Caco-2 (cell line): ENCODE measurements at places on chromosomes 6 and 20. TPM values are rescaled to one million over a fixed set of nuclear protein-coding genes. Genes with fewer than 3 reads are reported as not detected.
A peak's percentile ranks its signal among the peaks of the same experiment; 100 is the strongest.

GRCh38 chr20:25496968-25497401 lies 88.3 kb downstream of the NINL start:
- H3K4me1 ChIP-seq = no peaks in the 10 kb centered on the region
- H3K27ac ChIP-seq = no peak overlapping the region
- H3K27me3 ChIP-seq = no peaks in the 10 kb centered on the region
- H3K36me3 ChIP-seq = no peaks in the 10 kb centered on the region
- no peak overlapping the region for H3K4me3 ChIP-seq

Gene CLPSL1
- total RNA-seq = not detected in 2 replicates

GRCh38 chr6:134063966-134064445 lies 11.6 kb upstream of the SLC2A12 start:
- H3K27me3 ChIP-seq = no peaks in the 10 kb centered on the region
- no peak overlapping the region for H3K4me3 ChIP-seq
- H3K27ac ChIP-seq = no peak overlapping the region
- peak; percentile 77 for DNase-seq

DNA sequence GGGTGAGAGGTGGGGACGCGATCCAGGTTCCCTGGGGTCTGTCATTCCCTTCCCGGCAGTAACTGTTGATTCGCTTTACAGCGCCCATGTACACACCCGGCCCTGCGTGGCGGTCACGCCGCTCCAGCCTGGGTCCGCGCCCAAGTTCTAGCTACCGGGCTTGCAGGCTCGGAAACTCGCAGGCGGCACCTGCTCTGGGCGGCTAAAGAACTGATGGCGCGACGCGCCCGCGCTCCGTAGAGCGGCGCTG lies 1.4 kb upstream of the POU3F2 start:
- H3K4me1 ChIP-seq = peaks cover 36% of the 10 kb centered on the region
- H3K27me3 ChIP-seq = peaks cover 21% of the 10 kb centered on the region
- no peak overlapping the region for H3K27ac ChIP-seq
- H3K36me3 ChIP-seq = no peaks in the 10 kb centered on the region
- no peak overlapping the region for H3K4me3 ChIP-seq
- no peak for DNase-seq

DNA sequence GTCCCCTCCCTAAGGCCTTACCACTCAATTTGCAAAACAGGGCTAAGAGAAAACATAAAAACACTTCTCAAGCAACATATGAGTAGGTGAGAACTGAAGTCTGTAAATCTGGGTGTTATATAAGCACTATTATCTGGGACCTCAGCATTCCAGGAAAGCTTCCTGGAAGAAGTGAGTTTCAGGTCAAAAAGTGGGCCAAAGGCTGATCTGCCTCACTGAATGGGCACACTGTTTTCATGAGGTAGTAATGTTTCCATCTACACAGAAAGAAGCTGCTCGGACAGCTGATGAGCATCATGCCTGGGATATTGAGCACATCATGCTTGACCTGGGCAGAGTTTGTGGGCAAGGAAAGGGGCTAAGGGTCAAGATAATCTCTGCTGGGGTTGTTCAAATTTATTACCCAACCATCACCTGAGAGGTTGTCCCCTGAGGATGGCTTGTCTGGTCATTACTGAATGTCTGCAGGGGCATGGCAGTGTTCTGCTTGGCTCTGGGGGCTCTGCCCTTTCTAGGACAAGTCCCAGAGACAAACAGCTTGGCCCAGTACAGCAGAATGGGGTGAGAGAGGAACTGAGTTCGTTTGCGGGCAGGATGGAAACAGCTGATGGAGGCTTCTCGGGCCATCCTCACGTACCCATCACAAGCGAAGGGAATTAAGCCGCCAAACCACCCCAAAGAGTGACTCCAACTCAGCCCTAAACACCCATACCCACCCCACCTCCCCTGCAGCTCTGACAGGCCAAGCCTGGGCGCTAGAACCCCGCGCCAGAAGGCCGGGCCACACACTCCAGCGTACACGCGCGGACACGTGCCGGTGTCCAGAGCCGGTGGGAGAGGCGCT lies 1.2 kb upstream of the SYNJ2 start:
- DNase-seq = no peak
- H3K36me3 ChIP-seq = no peaks in the 10 kb centered on the region
- no peak overlapping the region for H3K4me3 ChIP-seq
- peak overlapping the region; percentile 25 for H3K27ac ChIP-seq

DNA sequence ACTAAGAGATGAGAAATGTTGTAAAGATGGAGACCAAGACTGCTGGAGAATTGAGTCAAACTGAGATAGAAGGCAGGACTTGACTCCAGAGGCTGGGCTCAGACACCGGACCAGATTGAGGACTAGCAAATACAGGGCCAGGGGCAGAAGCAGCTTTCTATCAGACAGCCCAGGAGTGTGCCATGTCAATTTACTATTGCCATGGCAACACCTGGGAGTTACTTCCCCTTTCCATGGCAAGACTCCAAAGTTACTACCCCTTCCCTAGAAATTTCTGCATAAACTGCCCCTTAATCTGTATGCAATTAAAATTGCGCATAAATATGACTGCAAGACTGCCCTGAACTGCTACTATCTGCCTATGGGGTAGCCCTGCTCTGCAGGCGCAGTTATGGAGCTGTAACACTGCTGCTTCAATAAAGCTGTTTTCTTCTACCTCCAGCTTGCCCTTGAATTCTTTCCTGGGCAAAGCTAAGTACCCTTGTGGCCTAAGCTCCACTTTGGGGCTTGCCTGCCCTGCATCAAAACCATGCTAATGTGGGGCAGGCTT lies 90.1 kb upstream of the EDN1 start:
- peaks cover 22% of the 10 kb centered on the region for H3K4me1 ChIP-seq
- DNase-seq = no peak
- no peaks in the 10 kb centered on the region for H3K27me3 ChIP-seq
- H3K36me3 ChIP-seq = no peaks in the 10 kb centered on the region
- no peak overlapping the region for H3K4me3 ChIP-seq

DNA sequence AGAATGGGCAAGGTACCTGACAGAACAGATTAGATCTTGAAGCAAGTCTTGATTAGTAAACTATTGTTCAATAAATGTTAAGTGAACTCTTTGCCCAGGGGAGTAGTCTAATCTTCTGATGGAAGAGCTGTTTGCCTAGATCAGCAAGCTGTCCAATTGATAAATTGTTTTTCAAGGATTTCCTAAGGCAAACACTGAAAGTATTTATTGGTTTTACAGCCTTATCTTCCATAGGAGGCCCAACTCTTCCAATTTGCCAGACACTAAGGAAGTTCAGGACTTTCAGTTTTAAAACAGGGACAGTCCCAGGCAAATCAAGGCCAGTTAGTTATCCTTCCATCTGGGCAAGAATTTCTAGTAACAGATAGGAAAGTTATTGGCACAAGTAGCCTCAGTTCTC lies 1.8 kb upstream of the C6orf163 start:
- H3K27me3 ChIP-seq = no peaks in the 10 kb centered on the region
- H3K36me3 ChIP-seq = no peaks in the 10 kb centered on the region
- peak; percentile 63 for DNase-seq
- H3K4me1 ChIP-seq = peaks cover 25% of the 10 kb centered on the region
- no peak overlapping the region for H3K27ac ChIP-seq
- no peak overlapping the region for H3K4me3 ChIP-seq

Gene MEI4
- not detected in 2 replicates for total RNA-seq

DNA sequence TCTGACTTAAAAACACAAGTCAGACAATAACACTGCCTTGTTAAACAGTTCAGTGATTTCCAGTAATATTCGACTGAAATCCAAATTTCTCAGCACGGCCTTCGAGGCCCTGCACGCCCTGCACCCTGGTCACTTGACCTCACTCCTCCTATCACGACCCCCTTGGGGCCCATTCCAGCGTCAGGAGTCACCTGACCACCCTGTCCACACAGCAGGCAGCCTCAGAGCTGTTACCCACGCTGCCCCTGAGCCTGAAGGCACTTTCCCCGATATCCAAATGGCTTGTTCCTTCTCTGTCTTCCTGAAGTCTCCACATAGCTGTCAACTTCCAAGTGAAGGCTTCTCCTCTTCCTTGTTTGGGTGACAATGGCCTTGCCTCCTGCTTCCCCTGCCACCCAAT lies 33.1 kb upstream of the SMOC2 start:
- no peaks in the 10 kb centered on the region for H3K36me3 ChIP-seq
- DNase-seq = no peak
- H3K27me3 ChIP-seq = no peaks in the 10 kb centered on the region
- no peaks in the 10 kb centered on the region for H3K4me1 ChIP-seq
- H3K27ac ChIP-seq = no peak overlapping the region
- H3K4me3 ChIP-seq = no peak overlapping the region

Gene RNF182
- total RNA-seq = 0.39 and 1.1 TPM in 2 replicates

DNA sequence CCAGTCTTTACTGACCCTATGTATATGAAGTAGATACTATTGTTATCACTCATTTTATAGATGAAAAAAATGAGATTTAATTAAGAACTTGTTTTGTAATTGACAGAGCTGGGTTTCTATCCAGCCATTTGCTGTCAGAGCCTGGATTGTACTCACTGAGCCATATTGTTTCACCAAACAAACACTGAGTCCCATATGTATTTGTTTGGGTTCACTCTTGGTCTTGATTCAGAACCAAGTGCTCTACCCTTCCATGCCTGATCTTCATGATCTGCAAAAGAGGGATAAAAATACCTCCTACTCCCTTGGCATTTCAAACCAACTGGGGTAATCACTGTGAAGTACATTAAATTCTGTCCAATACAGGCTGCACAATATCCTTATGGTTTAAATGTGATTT lies 52.4 kb downstream of the OPN5 start:
- H3K36me3 ChIP-seq = no peaks in the 10 kb centered on the region
- no peaks in the 10 kb centered on the region for H3K4me1 ChIP-seq
- no peak overlapping the region for H3K27ac ChIP-seq

DNA sequence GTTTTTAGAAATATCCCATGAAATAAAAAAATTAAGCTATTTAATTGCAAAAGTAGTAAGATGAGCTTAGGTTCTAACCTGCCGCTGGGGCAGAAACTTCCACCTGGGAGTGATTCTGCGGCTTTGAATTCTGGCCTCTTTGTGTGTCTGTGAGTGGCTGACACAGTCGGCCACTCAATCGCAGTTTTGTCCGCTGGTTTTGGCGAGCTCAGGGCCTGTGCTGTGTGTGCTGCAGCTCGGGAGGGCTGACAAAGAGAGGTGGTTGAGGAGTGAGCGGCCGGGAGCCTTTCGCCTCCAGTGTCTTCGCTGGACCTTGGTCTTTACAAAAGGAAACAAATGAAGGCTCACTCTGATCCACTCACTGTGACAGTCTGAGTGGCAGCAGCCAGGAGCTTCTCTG lies 128.4 kb downstream of the TIAM2 start:
- no peaks in the 10 kb centered on the region for H3K27me3 ChIP-seq
- DNase-seq = no peak
- H3K4me3 ChIP-seq = no peak overlapping the region
- H3K4me1 ChIP-seq = peaks cover 10% of the 10 kb centered on the region

GRCh38 chr20:62780696-62781095 lies 15.6 kb upstream of the MRGBP start:
- H3K27me3 ChIP-seq = no peaks in the 10 kb centered on the region
- no peak overlapping the region for H3K27ac ChIP-seq
- no peaks in the 10 kb centered on the region for H3K36me3 ChIP-seq
- H3K4me1 ChIP-seq = no peaks in the 10 kb centered on the region
- no peak for DNase-seq
- H3K4me3 ChIP-seq = no peak overlapping the region

- no peak for DNase-seq
- H3K4me1 ChIP-seq = peaks cover 31% of the 10 kb centered on the region
- no peak overlapping the region for H3K4me3 ChIP-seq
- H3K27me3 ChIP-seq = no peaks in the 10 kb centered on the region
- H3K36me3 ChIP-seq = no peaks in the 10 kb centered on the region
Observed at GRCh38 chr6:3789896-3790558, 38.5 kb upstream of the PXDC1 start.

DNA sequence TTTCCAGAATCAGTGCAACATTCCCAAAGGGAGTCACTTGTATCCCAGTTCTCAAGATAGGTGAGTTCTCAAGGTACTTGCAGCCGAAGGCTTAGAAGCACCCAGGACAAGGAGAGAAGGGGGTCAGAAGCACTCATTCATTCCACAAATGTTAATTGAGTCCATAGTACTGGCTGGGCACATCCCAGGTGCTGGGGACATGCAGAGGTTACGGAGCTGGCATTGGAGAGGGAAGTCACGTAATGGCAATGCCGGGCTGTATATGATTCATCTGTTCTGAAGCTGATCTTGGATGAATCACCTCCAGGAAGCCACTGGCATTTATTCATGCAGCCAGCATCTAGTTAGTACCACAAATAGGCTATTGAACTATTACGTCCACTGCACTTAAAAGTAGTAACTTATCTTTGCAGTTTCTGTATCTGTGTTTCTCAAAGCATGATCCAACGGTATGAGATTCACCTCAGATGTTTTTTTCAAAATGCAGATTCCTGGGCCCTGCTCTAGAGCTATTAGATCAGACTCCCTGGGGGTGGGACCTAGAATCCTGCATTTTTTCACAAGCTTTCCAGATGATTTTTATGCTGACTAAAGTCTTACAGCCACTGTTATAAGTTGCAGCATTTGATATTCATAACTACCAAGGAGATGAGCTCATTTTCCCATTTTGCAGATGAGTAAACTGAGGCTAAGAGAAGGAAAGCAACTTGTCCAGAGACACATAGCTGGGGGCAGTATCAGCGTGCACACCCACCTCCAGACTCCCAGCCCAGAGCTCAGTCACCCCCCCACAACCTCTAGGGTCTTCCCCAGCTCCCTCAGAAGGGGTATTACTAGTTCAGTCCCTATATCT lies 44.1 kb upstream of the ID1 start:
- no peak for DNase-seq
- peaks cover 7% of the 10 kb centered on the region for H3K4me1 ChIP-seq
- no peak overlapping the region for H3K4me3 ChIP-seq
- H3K27me3 ChIP-seq = no peaks in the 10 kb centered on the region

Gene PDYN
- not detected in 2 replicates for total RNA-seq

GRCh38 chr6:157571269-157571668 lies 190.3 kb downstream of the ZDHHC14 start:
- no peak for DNase-seq
- H3K27me3 ChIP-seq = no peaks in the 10 kb centered on the region
- no peaks in the 10 kb centered on the region for H3K36me3 ChIP-seq
- H3K4me3 ChIP-seq = no peak overlapping the region
- peak overlapping the region; percentile 32 for H3K27ac ChIP-seq

- H3K27ac ChIP-seq = no peak overlapping the region
- DNase-seq = no peak
- H3K4me1 ChIP-seq = no peaks in the 10 kb centered on the region
- H3K36me3 ChIP-seq = no peaks in the 10 kb centered on the region
- H3K4me3 ChIP-seq = no peak overlapping the region
Observed at GRCh38 chr20:55784036-55784435, 221.3 kb downstream of the CBLN4 start.

Gene MEP1A
- total RNA-seq = 8.1 and 12.0 TPM in 2 replicates

Gene PPP1R11
- 35.5 and 35.6 TPM in 2 replicates for total RNA-seq

- H3K27me3 ChIP-seq = no peaks in the 10 kb centered on the region
- no peak overlapping the region for H3K4me3 ChIP-seq
- no peak overlapping the region for H3K27ac ChIP-seq
Observed at GRCh38 chr6:37036146-37036545, 30.7 kb downstream of the FGD2 start.

DNA sequence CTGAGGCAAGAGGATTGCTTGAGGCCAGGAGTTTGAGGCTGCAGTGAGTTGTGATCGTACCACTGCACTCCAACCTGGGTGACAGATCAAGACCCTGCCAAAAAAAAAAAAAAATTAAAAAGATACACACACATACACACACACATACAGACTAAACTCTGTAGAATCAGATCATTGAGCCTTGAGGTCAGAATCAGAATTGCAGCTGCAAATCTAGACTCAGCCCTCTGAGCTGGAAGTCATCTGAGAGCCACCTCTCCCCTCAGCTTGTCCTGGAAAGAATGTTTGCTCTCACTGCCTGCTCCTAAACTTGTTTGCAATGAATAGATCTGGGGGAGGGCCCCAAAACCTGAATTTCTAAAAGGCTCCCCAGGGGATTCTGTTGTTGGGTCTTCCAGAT lies 41.4 kb upstream of the ANGPT4 start:
- no peak overlapping the region for H3K27ac ChIP-seq
- DNase-seq = no peak
- no peaks in the 10 kb centered on the region for H3K4me1 ChIP-seq
- no peaks in the 10 kb centered on the region for H3K36me3 ChIP-seq
